ENCODE measurements at places on chromosomes 5 and 9.
A peak's percentile ranks its signal among the peaks of the same experiment; 100 is the strongest.

- H3K36me3 ChIP-seq = no peaks in the 10 kb centered on the region
- no peak for DNase-seq
- no peaks in the 10 kb centered on the region for H3K27me3 ChIP-seq
- peak overlapping the region; percentile 78 for H3K27ac ChIP-seq
- peaks cover 45% of the 10 kb centered on the region for H3K4me1 ChIP-seq
Observed at GRCh38 chr9:120741701-120742100, 27.4 kb upstream of the MEGF9 start.

- no peak overlapping the region for H3K27ac ChIP-seq
- no peak for DNase-seq
- no peaks in the 10 kb centered on the region for H3K27me3 ChIP-seq
- no peaks in the 10 kb centered on the region for H3K36me3 ChIP-seq
Observed at GRCh38 chr5:56575821-56576220, 239.5 kb upstream of the MAP3K1 start.

DNA sequence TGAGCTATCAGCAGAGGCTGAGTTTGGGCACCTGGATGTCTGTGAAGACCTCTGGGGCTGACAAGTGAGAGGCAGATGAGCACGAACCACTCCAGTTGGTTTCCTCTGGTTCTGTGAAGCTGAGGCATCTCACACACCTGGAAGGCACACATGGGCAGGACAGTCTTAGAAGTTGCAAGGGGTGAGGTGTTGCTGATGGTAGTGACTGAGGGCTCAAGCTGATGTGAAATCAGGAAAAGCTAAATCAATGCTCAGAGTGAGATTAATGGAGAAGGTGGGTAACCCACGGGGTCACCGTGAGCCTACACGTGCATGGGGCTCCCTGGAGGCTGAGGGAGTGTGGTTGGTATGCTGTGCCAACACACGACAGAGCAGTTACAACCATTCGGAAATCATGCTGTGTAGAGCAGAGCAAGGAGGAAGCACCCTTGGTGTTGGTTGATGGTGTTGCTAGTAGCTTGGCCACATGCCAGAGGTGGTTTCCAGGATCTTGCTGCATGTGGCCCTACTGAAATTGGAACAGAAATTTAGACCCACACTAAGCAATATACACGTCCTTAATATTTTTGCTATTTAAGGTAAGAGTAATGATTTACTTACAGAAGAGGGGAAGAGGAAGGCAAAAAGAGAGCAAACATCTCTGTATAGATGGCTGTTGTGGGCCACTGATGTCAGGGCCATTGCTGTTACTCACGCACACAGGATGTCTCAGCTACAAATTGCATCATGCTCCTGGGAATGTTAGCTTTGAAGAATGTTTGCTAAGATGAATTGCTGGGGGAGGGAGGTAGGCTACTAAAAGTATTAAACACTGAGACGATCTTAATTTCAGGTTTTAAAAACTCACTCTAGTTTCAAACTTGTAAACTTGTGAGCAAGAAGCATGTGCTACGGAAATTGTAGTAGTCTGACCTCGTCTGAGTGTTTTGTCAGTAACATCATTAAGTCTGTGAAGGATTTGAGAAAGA, 170.5 kb downstream of the ARHGEF28 start:
- no peaks in the 10 kb centered on the region for H3K36me3 ChIP-seq
- no peaks in the 10 kb centered on the region for H3K4me1 ChIP-seq
- no peak for DNase-seq
- H3K27me3 ChIP-seq = no peaks in the 10 kb centered on the region
- H3K27ac ChIP-seq = no peak overlapping the region
- no peak overlapping the region for H3K4me3 ChIP-seq

DNA sequence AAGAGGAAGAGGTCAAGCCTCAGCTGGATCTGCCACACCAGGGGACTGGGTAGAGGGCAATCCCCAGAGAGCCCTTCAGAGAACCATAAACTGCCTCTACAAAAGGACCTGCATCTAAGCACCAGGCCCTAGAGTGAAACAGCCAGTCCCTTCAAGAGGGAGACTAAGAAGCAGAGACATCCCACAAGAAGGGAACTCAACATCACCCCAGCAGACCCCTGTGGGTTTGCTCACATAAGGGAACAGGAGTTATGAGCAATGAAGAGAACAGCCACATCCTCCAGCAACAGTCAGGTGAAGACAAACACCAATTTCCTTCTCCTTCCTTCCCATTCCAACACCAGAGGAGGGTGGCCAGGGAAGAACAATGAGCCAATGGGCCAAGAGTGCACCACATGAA, 48.9 kb downstream of the TNFSF15 start:
- no peaks in the 10 kb centered on the region for H3K27me3 ChIP-seq
- no peak for DNase-seq
- H3K4me1 ChIP-seq = peaks cover 55% of the 10 kb centered on the region
- H3K4me3 ChIP-seq = no peak overlapping the region
- peak overlapping the region; percentile 96 for H3K27ac ChIP-seq
- H3K36me3 ChIP-seq = no peaks in the 10 kb centered on the region

DNA sequence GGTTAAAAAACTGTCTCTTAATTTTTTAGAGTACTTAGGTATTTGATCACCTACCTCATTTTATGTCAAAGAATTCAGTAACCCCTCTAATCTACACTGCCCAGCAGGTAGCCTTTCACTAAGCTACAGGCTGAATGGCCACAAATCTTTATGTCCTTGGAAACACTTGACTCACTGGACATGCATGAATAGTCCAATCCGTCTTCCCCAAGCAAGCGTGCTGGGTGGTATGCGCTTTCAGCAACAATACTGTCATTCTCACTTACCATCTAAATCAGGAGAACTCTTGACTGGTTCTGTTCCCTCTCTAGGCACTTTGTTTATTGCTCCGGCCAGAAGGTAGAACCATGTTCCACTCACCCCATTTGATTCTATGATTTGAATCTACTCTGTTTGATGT, 73.1 kb downstream of the TRPM3 start:
- H3K27me3 ChIP-seq = no peaks in the 10 kb centered on the region
- no peaks in the 10 kb centered on the region for H3K4me1 ChIP-seq
- no peak overlapping the region for H3K4me3 ChIP-seq
- H3K27ac ChIP-seq = no peak overlapping the region
- no peaks in the 10 kb centered on the region for H3K36me3 ChIP-seq

GRCh38 chr5:159861086-159861485, 55.2 kb upstream of the ADRA1B start:
- H3K36me3 ChIP-seq = no peaks in the 10 kb centered on the region
- H3K27me3 ChIP-seq = peaks cover 2% of the 10 kb centered on the region
- no peaks in the 10 kb centered on the region for H3K4me1 ChIP-seq
- H3K4me3 ChIP-seq = no peak overlapping the region
- no peak overlapping the region for H3K27ac ChIP-seq

DNA sequence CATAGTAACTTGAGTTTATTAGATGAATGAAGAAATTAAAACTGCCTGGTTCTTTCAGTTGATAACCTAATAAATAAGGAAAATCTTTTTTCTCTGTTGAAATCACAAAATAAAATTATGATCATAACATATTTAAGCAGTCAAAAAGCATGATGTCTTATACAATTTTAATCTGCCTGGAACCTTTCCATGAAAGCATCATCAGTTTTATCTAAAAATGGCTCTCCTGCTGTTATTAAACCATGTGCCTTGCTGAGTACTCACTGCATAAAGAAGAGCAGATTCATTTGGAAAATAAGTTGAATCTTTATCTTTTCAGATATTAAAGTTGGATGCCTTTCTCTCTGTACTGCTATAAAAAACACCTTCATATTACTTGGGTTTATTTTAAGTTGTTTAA, 148.8 kb downstream of the SLC24A2 start:
- H3K4me1 ChIP-seq = no peaks in the 10 kb centered on the region
- H3K36me3 ChIP-seq = no peaks in the 10 kb centered on the region
- no peaks in the 10 kb centered on the region for H3K27me3 ChIP-seq
- no peak overlapping the region for H3K27ac ChIP-seq
- no peak for DNase-seq

GRCh38 chr5:121797681-121798518, 53.8 kb upstream of the FTMT start:
- H3K27me3 ChIP-seq = no peaks in the 10 kb centered on the region
- H3K27ac ChIP-seq = no peak overlapping the region
- no peaks in the 10 kb centered on the region for H3K36me3 ChIP-seq
- DNase-seq = no peak
- H3K4me1 ChIP-seq = no peaks in the 10 kb centered on the region
- H3K4me3 ChIP-seq = no peak overlapping the region

GRCh38 chr5:165723931-165724330, 2218.5 kb downstream of the MAT2B start:
- H3K36me3 ChIP-seq = no peaks in the 10 kb centered on the region
- no peaks in the 10 kb centered on the region for H3K27me3 ChIP-seq
- no peak overlapping the region for H3K27ac ChIP-seq
- no peak for DNase-seq
- no peak overlapping the region for H3K4me3 ChIP-seq
- H3K4me1 ChIP-seq = no peaks in the 10 kb centered on the region

- H3K4me1 ChIP-seq = no peaks in the 10 kb centered on the region
- no peak overlapping the region for H3K27ac ChIP-seq
- no peaks in the 10 kb centered on the region for H3K27me3 ChIP-seq
- H3K4me3 ChIP-seq = no peak overlapping the region
Observed at GRCh38 chr5:123115020-123115419, 26.0 kb downstream of the PRDM6 start.

GRCh38 chr9:116100711-116101121, 52.9 kb upstream of the PAPPA start:
- H3K4me3 ChIP-seq = no peak overlapping the region
- H3K27me3 ChIP-seq = no peaks in the 10 kb centered on the region
- DNase-seq = no peak
- H3K27ac ChIP-seq = no peak overlapping the region
- H3K36me3 ChIP-seq = no peaks in the 10 kb centered on the region

- H3K36me3 ChIP-seq = peaks cover 77% of the 10 kb centered on the region
- no peaks in the 10 kb centered on the region for H3K27me3 ChIP-seq
- no peaks in the 10 kb centered on the region for H3K4me1 ChIP-seq
- H3K4me3 ChIP-seq = no peak overlapping the region
- H3K27ac ChIP-seq = no peak overlapping the region
- DNase-seq = no peak
Observed at GRCh38 chr9:89342948-89343347, 24.6 kb downstream of the SECISBP2 start.

DNA sequence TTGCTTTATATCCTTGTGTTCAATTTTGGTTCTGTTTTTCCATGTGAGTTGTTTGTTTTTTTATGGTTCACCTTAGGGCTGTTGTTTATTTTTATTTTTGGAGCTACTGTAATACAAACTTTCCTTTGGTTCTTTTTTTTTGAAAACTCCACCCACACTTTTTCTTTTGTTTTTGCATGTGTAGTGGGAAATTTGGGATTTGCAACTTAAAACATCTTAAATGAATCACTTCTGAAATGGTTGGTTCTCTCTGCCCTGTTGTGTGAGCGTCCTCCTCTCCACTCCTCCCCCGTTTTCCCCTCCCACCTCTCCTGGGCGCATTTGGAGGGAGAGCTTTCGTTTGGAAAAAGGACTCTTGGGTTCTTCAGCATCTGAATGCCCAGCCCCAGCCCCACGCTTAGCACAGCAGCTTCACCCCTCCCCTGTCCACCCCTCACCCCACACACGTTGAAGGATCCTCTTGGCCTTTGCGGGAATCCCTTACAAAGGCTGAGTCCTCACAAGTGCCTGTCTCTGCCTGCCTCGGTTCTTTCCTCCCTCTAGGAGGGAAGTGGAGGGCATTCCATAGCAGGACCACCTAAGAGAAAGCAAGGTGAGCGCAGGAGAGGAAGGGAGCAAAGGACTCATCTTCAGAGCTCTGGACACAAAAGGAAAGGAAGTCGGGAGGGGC, 67.2 kb downstream of the DMRT1 start:
- no peaks in the 10 kb centered on the region for H3K4me1 ChIP-seq
- DNase-seq = no peak
- no peak overlapping the region for H3K4me3 ChIP-seq

- no peak overlapping the region for H3K4me3 ChIP-seq
- DNase-seq = no peak
- no peaks in the 10 kb centered on the region for H3K36me3 ChIP-seq
- H3K4me1 ChIP-seq = no peaks in the 10 kb centered on the region
Observed at GRCh38 chr5:168151041-168151440, 140.4 kb upstream of the WWC1 start.

GRCh38 chr5:112270299-112271293, 148.5 kb downstream of the EPB41L4A start:
- H3K27ac ChIP-seq = no peak overlapping the region
- H3K27me3 ChIP-seq = no peaks in the 10 kb centered on the region
- no peaks in the 10 kb centered on the region for H3K36me3 ChIP-seq
- H3K4me1 ChIP-seq = peaks cover 57% of the 10 kb centered on the region

DNA sequence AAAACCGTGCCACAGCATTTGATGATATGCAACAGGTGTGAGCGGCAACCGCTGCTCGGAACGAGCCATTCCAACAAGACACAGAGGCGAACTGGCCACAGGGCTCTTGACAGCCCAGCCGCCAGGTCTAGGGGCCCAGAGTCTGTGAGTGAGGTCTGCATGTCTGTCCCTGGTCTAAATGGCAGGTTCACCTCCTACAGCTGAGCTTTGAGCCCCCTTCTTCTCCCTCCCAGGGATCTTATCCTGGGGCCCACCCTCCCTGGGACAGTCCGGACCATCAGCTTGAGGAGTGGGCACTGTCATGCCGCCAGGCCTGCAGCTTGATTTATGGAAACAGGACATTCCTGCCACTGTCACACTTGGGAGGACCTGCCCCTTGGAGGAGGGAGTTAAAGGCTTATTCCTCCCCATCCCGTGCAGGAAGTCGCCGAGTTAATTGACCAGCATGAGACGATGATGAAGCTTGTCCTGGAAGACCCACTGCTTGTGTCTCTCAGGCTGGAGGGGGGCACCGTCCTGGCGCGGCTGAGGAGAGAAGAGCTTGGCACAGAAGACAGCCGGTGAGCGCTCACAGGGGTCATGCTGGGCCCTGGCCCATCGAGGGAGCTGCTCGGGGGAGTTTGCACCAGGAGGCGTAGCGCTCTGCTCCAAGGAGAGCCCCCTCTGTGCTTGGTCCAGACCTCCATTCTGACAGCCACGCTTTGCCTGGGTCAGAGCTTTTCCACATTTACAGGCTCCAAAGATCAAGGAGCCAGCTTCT, 35.5 kb upstream of the LRRC14B start:
- no peak for DNase-seq
- no peaks in the 10 kb centered on the region for H3K36me3 ChIP-seq
- H3K4me1 ChIP-seq = no peaks in the 10 kb centered on the region

DNA sequence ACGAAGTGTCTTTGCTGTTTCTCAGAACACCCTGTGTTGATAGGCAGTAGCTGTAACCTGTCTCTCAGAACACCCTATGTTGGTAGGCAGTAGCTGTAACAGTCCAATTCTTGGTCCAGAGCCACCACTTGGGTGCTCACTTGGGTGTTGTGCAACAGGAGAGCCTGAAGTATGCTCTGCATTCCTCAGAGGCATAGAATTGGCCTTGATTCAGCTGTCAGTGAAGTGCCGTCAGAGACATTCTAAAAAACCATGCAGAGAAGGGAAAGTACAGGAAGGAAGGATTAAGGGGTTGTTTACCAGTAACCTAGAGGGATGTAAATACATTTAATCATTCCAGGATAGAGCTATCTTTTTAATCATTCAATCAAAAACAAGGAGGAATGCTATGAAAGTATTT, 231.2 kb downstream of the ARRDC3 start:
- H3K27ac ChIP-seq = no peak overlapping the region
- no peaks in the 10 kb centered on the region for H3K27me3 ChIP-seq
- H3K4me1 ChIP-seq = no peaks in the 10 kb centered on the region
- no peak overlapping the region for H3K4me3 ChIP-seq
- no peak for DNase-seq
